ENCODE measurements at places on chromosomes 5 and 9. TPM values are rescaled to one million over a fixed set of nuclear protein-coding genes. Genes with fewer than 3 reads are reported as not detected.

DNA sequence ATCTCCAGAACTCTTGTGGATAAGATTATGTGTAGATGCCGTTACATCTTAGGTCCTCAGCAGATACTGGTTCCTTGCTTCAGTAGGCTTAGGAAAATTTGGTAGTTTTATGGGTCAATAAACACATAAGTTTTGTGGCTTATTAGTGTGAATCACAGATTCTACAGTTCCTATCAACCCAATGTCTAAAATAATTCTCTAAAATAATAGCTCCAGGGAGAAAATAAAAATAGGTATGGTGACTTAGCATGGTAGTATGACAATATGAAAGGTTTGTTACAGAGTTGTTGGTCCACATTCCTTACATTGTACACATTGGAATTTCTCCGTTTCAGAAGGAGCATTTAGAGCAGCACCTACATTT lies 91.7 kb downstream of the AOPEP start:
- no peak for DNase-seq

- no peak for DNase-seq
These were observed 32.3 kb downstream of the NTRK2 start for GRCh38 chr9:84701801-84702200.

Gene ANKRD33B
- 5.9 TPM for total RNA-seq

Gene SLC26A2
- 11.1 TPM for total RNA-seq

DNA sequence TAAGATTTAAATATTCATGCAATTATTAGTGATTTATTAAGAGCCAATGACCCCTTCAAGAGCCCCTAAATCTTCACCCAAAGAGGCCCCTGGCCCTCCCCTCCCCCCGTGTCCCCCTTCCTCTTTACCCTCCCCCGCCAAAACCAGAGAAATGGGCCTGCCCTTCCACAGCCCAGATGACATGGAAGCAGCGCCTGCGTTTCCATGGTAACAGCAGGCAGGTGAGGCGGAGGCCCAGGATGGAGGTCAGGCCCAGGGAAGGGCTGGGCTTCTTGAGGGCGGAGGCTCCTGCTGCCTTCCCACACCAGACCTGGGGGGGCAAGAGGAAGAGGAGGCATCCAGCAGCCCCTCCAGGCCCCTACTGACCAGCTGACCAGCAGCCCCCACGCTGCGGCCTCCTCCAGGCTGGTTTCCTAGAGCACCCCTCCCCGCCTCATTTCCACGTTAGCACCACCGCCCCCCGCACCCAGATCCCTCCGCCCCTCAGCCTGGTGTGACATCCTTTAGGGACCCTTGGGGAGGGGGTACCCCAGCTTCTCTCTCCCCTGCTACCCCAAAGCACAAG lies 37.4 kb downstream of the UNC5A start:
- no peak for DNase-seq

- DNase-seq, result no peak
These were observed 73.4 kb downstream of the C9orf85 start for GRCh38 chr9:71984831-71985281.
